Upper lobe of right lung (tissue), 1 donor: ENCODE measurements at places on chromosomes 1 and 21. TPM values are rescaled to one million over a fixed set of nuclear protein-coding genes. Genes with fewer than 3 reads are reported as not detected.

GRCh38 chr1:110505596-110505995 lies 13.4 kb downstream of the KCNA10 start:
- no peaks in the 10 kb centered on the region for H3K27me3 ChIP-seq
- H3K4me1 ChIP-seq = no peaks in the 10 kb centered on the region
- DNase-seq = no peak
- H3K4me3 ChIP-seq = no peak overlapping the region
- H3K36me3 ChIP-seq = no peaks in the 10 kb centered on the region

- H3K27me3 ChIP-seq = no peaks in the 10 kb centered on the region
- peaks cover 36% of the 10 kb centered on the region for H3K4me1 ChIP-seq
- no peak overlapping the region for H3K27ac ChIP-seq
- DNase-seq = no peak
These were observed 702 bp upstream of the MAPKAPK2 start for GRCh38 chr1:206684003-206684402.

DNA sequence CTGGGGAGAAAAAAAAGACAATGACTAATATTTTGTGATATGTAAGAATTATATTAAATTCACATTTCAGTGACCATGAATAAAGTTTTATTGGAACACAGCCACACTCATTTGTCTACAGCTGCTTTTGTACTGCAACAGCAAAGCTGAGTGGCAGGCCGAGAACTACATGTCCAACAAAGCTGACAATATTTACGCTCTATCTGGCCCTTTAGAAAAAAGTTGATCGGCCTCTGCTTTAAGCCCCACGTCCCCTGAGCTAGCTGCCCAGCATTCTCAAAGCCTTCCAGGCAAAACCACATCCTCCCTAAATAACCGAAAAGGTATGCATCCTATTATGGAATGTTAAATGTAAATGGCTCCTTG lies 8.6 kb downstream of the SLC2A1 start:
- peaks cover 20% of the 10 kb centered on the region for H3K4me1 ChIP-seq
- DNase-seq = no peak
- H3K27ac ChIP-seq = no peak overlapping the region
- no peaks in the 10 kb centered on the region for H3K36me3 ChIP-seq
- H3K27me3 ChIP-seq = no peaks in the 10 kb centered on the region
- no peak overlapping the region for H3K4me3 ChIP-seq

DNA sequence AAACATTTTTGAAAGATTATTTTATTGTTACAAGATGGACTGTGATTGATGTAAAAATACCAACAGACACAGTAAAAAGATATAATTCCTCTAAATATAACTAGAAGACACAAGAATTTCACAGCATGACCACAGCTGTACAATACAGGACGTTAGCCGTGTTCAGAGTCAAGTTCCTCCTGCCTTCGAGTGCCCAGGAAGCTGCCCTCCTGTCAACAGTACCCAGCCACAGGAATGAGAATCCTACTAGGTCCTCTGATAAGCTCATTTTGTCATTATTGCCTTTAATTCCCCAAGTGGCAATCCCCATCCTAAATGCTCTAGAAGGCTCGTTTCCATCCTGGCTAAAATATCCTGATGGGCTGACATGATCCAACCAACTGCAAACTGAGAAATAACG lies 16.4 kb upstream of the CAPN2 start:
- H3K4me3 ChIP-seq = no peak overlapping the region
- H3K27ac ChIP-seq = no peak overlapping the region
- no peaks in the 10 kb centered on the region for H3K4me1 ChIP-seq
- H3K36me3 ChIP-seq = no peaks in the 10 kb centered on the region
- no peak for DNase-seq
- H3K27me3 ChIP-seq = no peaks in the 10 kb centered on the region

GRCh38 chr1:94236630-94237290 lies 624 bp downstream of the ARHGAP29 start:
- H3K36me3 ChIP-seq = no peaks in the 10 kb centered on the region
- H3K27ac ChIP-seq = peak overlapping the region; percentile 92
- H3K4me1 ChIP-seq = peaks cover 8% of the 10 kb centered on the region

- H3K27me3 ChIP-seq = no peaks in the 10 kb centered on the region
- no peak overlapping the region for H3K27ac ChIP-seq
- DNase-seq = no peak
- no peaks in the 10 kb centered on the region for H3K36me3 ChIP-seq
These were observed 141.2 kb downstream of the COL24A1 start for GRCh38 chr1:86015375-86015774.

DNA sequence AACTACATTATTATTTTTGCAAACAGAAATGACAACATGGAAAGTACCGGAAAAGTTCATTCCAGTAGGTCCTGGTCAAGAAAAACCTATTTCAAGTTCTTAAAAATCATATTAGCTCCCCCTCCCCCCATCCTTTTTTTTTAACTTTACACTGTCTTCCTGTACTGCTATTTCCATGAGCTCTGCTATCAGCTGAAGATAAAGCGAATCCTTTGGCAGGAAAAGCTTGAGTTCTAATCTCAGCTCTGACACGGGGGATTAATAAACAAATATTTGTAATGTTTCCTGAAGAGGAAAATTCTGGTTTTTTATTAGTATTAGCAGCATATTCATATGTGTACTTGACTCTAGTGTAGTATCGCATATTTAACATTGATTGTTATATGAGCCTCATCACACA lies 190.7 kb upstream of the ESRRG start:
- no peaks in the 10 kb centered on the region for H3K4me1 ChIP-seq
- H3K36me3 ChIP-seq = no peaks in the 10 kb centered on the region
- DNase-seq = no peak
- H3K4me3 ChIP-seq = no peak overlapping the region
- H3K27ac ChIP-seq = no peak overlapping the region

SPATA46 gene
- total RNA-seq = not detected

GRCh38 chr1:81690676-81691453 lies 109.9 kb upstream of the ADGRL2 start:
- no peak overlapping the region for H3K27ac ChIP-seq
- no peaks in the 10 kb centered on the region for H3K36me3 ChIP-seq
- H3K4me3 ChIP-seq = no peak overlapping the region
- no peaks in the 10 kb centered on the region for H3K27me3 ChIP-seq
- DNase-seq = no peak

FCN3 gene
- 826 TPM for total RNA-seq

SPRR1B gene
- not detected for total RNA-seq

DNA sequence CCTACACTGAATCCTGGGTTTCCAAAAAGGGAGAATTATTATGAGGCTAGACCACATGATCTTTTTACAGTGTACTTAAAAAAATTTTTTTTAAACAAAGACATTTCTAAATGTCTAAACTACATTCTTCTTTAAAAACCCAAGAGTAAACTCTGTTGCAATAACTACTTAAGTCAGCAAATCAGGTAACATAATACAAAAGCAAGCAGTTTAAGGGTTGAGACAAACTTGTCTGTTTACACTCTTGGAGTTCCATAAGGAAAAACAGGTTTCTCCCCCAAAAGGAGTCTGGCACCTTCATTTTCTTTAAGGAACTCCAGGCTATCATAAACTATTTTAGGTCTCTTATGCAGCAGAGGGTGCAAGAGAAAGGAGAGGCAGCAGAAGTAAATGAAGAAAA lies 12.5 kb upstream of the ANKRD45 start:
- no peak overlapping the region for H3K27ac ChIP-seq
- H3K27me3 ChIP-seq = no peaks in the 10 kb centered on the region

GRHL3 gene
- 0.55 TPM for total RNA-seq

DNA sequence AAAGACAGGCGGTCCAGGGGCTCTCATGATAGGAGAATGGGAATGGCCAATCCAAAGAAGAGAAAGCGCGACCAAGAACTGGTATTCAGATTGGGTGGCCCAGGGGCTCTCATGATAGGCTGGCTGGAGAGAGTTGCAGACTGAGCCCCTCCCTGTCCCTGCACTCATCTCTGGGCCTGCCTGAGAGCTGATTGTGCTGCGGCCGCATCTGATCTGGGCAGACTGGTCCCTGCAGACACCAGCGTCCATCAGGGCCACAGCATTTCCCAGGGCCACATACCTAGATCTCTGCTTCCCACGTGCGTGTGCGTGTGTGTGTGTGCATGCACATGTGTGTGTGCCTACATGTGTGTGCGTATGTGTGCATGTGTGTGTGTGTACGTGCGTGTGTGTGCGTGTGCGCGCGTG lies 30.4 kb upstream of the MAN1C1 start:
- no peak for DNase-seq
- H3K4me1 ChIP-seq = peaks cover 14% of the 10 kb centered on the region
- no peak overlapping the region for H3K4me3 ChIP-seq
- H3K27ac ChIP-seq = no peak overlapping the region
- H3K27me3 ChIP-seq = no peaks in the 10 kb centered on the region
- no peaks in the 10 kb centered on the region for H3K36me3 ChIP-seq

DNA sequence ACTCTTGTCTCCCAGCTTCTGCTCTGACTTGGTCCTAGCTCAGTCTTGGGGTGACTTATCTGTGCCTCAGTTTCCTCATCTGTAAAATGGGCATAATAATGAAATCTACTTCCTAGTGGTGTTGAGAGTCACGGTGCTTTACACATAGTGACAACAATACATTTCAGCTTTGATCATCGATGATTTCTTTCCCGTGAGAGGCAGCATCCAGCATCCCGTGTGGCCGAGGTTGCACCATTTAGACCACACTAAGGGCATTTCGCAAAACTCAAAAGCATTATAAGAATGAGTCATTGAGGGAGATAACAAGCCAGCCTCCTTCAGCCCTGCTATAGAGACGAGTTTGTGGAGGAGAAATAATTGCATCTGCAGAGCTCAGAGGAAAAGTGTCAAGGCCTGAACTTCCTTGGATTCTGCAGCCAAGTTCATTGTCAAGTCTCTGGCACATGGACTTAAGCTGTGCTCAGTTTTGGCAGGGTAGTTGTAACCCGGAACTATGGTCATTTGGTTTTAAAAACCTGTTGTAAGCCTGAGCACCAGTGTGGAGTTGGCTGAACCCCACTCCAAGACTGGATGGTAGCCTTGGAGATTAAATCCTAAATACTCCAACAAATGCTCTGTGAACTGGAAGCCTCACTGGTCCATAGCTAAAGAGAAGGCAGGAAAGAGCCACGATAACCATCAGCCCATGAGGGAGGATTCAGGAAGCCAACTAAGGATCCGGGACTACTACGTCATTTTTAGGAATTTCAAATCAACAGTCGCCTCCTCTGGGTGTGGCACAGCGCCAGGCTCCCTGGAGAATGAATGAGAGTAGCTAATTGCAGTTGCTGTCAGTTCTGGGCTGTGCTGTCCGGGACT lies 64.2 kb downstream of the TCP10L start:
- peaks cover 37% of the 10 kb centered on the region for H3K4me1 ChIP-seq
- no peaks in the 10 kb centered on the region for H3K27me3 ChIP-seq
- peak overlapping the region; percentile 68 for H3K27ac ChIP-seq
- no peak overlapping the region for H3K4me3 ChIP-seq
- DNase-seq = peak; percentile 76

DNA sequence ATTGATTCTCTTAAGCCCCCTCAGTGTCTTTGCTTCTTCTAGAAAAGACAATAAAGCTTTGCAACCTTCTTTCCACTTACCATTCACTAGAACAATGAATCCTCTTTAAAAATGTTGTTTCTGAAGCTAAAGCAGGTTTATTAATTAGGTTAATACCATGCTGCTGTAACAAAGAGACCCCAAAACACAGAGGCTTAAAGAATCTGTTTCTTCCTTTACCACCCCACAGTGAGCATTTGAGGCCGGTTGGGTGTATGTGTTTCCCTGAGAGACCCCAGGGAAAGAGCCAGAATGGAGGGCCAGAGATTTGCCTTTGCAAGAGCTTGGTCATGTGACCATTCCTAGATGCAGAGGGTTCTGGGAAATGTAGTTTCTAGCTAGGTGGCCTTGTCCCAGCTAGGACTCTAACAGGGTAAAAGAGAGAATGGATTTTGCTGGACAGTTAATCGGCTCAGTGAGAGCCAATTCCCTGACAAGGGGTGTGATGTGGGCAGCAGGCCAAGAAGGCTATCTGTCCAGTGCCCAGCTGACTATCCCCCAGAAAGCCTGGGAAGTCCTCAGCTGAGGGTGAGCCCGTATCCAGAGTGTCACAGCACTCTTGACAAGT lies 191.8 kb upstream of the TMEM51 start:
- H3K27me3 ChIP-seq = no peaks in the 10 kb centered on the region
- H3K4me3 ChIP-seq = no peak overlapping the region
- H3K27ac ChIP-seq = no peak overlapping the region
- peaks cover 11% of the 10 kb centered on the region for H3K36me3 ChIP-seq
- no peaks in the 10 kb centered on the region for H3K4me1 ChIP-seq

- no peak overlapping the region for H3K4me3 ChIP-seq
- H3K27ac ChIP-seq = no peak overlapping the region
- DNase-seq = peak; percentile 65
- peaks cover 24% of the 10 kb centered on the region for H3K4me1 ChIP-seq
- no peaks in the 10 kb centered on the region for H3K27me3 ChIP-seq
These were observed 6.1 kb downstream of the TIE1 start for GRCh38 chr1:43306688-43307457.

DNA sequence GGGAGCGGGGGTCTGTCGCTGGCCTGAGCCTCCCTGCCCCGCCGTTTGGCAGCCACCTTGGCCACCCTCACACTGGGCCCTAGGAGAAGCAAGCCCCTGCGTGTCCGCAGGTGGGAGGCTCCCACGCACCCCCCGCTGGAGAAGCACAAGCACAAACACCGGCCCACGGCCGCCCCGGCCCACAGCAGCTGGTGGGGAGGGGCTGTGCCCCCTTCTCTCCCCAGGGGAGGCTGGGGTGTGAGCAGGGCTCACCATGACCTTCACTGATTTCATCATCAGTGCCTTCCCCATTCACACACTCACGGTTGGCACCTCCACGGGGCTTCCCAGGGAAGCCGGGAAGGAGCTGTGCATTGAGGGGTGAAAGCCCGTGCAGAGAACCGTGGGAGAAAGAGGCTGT lies 7.9 kb downstream of the AGRN start:
- DNase-seq = no peak
- H3K4me1 ChIP-seq = peaks cover 17% of the 10 kb centered on the region
- H3K4me3 ChIP-seq = no peak overlapping the region
- no peak overlapping the region for H3K27ac ChIP-seq
- peaks cover 4% of the 10 kb centered on the region for H3K27me3 ChIP-seq
- no peaks in the 10 kb centered on the region for H3K36me3 ChIP-seq
